Chondrocyte (in vitro differentiated cells): ENCODE measurements at places on chromosomes 6 and 20. TPM values are rescaled to one million over a fixed set of nuclear protein-coding genes. Genes with fewer than 3 reads are reported as not detected.

The MLN gene
- not detected in 3 replicates for total RNA-seq

The XRN2 gene
- total RNA-seq, result 44.0 to 53.7 TPM (median 46.1 TPM) in 3 replicates

The NQO2 gene
- 34.4 to 40.7 TPM (median 35.1 TPM) in 3 replicates for total RNA-seq

The PACRG gene
- 0.59 to 2.5 TPM (median 1.1 TPM) in 3 replicates for total RNA-seq

The EYA2 gene
- 0.23 to 0.32 TPM in 2 of 3 replicates, not detected in the other for total RNA-seq

The AGER gene
- total RNA-seq, result 2.6 to 4.9 TPM (median 3.6 TPM) in 3 replicates

GRCh38 chr20:17708675-17709360, 9.1 kb downstream of the BANF2 start:
- H3K27me3 ChIP-seq, result no peaks in the 10 kb centered on the region
- peak; percentile 43 for DNase-seq
- H3K4me1 ChIP-seq, result peaks cover 18% of the 10 kb centered on the region
- no peak overlapping the region for H3K27ac ChIP-seq
- H3K4me3 ChIP-seq, result no peak overlapping the region
- no peaks in the 10 kb centered on the region for H3K36me3 ChIP-seq

- no peak for DNase-seq
- H3K36me3 ChIP-seq, result no peaks in the 10 kb centered on the region
- no peak overlapping the region for H3K27ac ChIP-seq
- no peak overlapping the region for H3K4me3 ChIP-seq
- no peaks in the 10 kb centered on the region for H3K4me1 ChIP-seq
These were observed 541.0 kb upstream of the SPTLC3 start for GRCh38 chr20:12467758-12468157.

DNA sequence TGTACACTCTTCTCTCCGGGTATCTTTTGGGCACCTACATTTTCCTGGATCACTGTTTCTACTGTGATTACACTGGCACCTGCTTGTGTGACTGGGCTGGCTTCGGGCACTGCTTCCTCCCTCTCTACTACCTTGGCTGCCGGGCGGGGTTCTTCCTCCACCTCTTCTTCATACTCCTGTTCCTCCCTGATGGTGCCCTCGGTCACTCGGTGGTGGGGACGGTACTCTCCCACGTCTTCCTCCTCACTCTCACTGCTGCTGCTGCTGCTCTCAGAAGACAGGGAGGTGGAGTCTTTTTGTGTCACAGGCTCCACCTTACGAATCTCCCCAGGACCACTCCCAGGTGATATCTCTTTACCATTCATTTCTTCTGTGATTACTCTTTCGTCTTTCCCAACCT, 42.5 kb downstream of the SMLR1 start:
- H3K36me3 ChIP-seq, result peaks cover 13% of the 10 kb centered on the region
- no peak for DNase-seq
- no peak overlapping the region for H3K27ac ChIP-seq
- peaks cover 6% of the 10 kb centered on the region for H3K4me1 ChIP-seq

DNA sequence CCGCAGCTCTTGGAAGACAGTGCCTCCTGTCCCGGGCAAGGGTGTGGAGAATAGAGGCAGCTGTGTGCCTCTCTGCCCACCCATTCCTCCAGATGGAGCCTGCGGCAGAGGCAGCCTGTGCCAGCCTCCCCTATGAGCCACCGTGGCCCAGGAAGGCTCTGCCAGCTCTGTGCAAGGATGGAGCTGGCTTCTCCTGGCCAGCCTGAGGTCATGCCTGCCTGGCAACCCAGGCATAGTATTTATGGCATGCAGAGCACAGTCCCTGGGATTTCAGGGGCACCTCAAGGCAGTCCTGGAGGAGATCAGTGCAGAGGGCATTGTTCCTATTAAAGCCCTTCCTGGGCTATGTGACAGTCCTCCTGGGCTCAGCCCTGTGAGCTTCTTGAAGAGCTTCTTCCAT, 1.5 kb downstream of the EPB41L1 start:
- DNase-seq, result no peak
- no peaks in the 10 kb centered on the region for H3K36me3 ChIP-seq
- no peak overlapping the region for H3K4me3 ChIP-seq
- peaks cover 41% of the 10 kb centered on the region for H3K4me1 ChIP-seq

DNA sequence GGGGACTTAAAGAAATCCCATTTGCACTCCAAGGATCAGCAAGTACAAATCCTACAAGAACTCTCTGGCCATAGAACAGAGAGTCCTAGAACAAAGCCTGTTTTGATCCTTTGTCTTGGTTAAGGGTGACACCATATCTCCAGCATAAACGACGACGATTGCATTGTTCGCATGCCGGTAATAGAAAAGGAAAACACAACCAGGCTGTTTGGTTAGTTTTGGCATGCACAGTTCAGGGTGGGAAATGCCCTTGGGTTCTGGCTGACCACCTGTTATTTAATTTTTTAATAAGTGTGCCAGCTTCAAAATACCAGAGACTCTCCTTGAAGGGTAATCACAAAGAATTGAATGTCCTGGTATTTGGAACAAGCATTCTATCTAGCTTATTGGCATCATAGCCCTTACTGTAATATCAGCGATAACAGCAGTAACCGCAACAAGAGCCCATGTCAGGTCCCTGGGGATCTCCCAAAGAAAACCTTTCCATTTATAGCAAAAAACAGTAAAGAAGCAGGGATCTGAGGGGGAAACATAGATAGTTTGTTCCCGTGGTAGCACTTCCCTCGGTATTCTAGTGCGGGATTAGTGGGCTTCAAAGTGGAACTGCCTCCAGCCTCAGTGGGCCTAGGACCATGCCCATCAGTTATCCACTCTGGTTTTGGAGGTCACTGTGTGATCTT, 77.1 kb downstream of the TMEM170B start:
- H3K27me3 ChIP-seq, result no peaks in the 10 kb centered on the region
- DNase-seq, result no peak
- H3K4me3 ChIP-seq, result no peak overlapping the region

GRCh38 chr6:85565736-85566135, 27.9 kb downstream of the SNX14 start:
- no peak overlapping the region for H3K4me3 ChIP-seq
- no peak for DNase-seq
- H3K4me1 ChIP-seq, result peaks cover 7% of the 10 kb centered on the region
- no peak overlapping the region for H3K27ac ChIP-seq
- H3K27me3 ChIP-seq, result no peaks in the 10 kb centered on the region

DNA sequence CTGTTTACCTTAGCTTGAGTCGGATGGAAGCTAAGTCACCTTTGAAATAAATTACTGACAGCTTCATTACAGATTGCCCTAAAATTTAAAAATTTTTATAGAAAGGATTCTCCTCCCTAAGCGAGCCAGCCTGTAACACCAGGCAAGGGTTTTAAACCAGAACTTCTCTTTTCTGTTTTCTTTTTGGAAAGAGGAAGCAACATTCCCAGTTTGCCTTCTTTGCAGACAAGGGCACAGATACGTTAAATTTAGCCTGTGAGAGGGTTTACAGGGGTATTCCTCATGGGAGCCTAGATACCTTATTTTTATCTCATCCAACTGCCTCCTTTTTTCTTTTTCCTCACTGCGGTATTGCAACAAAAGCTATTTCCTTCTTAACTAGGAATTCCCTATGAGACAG, 45.0 kb downstream of the GNAS start:
- H3K27ac ChIP-seq, result peak overlapping the region; percentile 86
- H3K4me1 ChIP-seq, result peaks cover 88% of the 10 kb centered on the region
- DNase-seq, result no peak
- H3K27me3 ChIP-seq, result no peaks in the 10 kb centered on the region
- H3K36me3 ChIP-seq, result peaks cover 6% of the 10 kb centered on the region

DNA sequence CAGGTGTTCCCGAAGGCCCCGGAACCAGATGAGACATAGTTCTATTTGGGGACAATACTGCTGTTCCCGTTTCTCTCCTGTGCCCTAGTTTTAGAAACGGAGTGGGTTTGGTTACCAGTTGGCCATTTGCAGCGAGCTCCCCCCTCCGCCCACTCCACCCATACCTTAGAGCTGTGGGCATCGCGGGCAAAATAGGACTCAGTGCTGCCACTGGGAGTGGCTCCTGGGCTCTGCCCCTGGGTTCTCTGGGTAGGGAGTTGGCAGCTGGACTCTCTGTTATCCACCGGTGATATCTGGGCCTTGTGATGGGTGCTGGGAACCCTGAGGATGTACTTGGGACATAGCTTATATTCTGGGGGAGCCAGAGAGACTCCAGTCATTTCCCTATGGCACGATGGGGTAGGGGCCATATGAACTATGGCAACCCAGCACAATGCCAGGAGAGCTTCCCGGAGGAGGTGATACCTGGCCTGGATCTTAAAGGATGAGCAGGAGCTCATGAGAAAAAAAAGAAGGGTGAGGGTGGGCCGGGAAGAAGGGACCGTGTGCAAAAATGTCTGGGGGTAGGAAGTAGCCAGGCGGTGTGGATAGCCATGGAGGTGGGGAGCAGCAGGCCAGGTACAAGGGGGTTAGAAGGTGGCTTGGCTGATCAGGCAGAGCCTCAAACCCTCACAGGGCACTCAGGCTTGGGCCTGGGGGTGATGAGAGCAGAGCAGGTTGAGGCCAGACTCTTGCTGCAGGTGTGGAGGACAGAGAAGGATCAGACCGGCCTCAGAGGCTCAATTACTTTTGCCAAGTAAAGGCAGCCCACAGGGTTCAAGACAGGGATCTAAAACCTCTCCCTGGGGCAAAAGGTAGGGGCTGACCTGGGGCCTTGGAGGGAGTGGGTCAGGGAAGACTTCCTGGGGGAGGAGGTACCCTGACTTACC, 9.6 kb downstream of the SRC start:
- H3K4me3 ChIP-seq, result no peak overlapping the region
- peaks cover 24% of the 10 kb centered on the region for H3K4me1 ChIP-seq
- peak; percentile 52 for DNase-seq
- no peaks in the 10 kb centered on the region for H3K27me3 ChIP-seq
- no peak overlapping the region for H3K27ac ChIP-seq

DNA sequence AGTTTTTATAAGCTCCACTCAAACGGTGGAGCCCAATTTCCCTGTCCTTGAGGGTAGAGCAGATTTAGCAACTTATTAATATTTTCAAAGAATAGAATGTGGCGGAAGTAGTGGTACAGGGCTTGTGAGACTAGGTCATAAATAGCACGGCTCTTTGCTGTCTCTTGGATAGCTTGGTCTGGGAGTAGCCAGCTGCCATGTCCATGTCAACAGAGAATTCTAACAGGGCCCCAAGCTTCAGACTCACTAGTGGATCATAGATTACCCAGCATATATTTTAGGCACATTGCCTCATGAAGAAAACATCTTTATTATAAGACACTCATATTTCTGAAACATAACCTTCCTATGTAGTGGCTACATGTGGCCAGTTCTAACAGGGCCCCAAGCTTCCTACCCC, 755.7 kb downstream of the HDGFL1 start:
- H3K4me3 ChIP-seq, result no peak overlapping the region
- no peak for DNase-seq
- no peaks in the 10 kb centered on the region for H3K36me3 ChIP-seq
- H3K27me3 ChIP-seq, result no peaks in the 10 kb centered on the region
- no peaks in the 10 kb centered on the region for H3K4me1 ChIP-seq

DNA sequence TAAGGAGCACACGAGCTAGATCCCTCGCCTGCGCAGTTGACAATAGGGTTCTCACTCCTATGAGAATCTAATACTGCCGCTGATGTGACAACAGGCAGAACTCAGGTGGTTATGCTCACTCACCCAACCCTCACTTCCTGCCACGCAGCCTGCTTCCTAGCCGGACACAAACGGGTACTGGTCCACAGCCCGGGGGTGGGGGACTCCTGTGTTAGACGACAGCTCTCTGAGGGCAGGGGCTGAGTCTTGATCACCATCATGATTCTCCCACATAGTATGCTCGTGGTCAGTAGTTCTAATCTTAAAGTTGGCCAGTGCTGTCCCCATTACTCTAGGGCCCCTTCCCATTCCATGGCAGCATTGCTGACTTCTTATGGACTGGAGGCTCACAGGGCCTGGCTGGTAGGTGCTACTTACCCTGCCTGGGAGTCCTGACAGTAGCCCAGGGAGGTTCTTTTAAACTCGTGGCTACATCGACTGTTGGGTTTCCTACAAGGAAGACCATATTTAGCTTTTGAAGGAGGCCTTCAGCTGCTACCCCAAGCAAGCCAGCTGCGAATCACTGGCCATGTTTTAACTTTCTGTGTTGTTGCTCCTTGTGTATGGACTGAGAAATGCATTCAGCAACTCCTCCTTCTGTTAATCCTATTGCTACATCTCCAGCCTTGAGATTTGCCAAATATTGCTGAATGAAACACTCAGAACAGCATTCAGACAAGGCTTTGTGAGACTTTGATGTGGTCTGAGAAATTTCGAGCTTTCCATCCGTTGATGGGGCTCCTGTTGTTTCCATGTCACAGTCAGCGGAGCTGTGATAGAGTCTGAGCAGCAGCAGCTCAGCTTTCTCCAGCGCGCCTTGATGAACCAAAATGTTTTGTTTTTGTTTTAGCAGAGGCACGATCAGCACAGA, 300.3 kb downstream of the NRN1 start:
- H3K27me3 ChIP-seq, result no peaks in the 10 kb centered on the region
- no peaks in the 10 kb centered on the region for H3K4me1 ChIP-seq
- no peak for DNase-seq
- peaks cover 2% of the 10 kb centered on the region for H3K36me3 ChIP-seq

DNA sequence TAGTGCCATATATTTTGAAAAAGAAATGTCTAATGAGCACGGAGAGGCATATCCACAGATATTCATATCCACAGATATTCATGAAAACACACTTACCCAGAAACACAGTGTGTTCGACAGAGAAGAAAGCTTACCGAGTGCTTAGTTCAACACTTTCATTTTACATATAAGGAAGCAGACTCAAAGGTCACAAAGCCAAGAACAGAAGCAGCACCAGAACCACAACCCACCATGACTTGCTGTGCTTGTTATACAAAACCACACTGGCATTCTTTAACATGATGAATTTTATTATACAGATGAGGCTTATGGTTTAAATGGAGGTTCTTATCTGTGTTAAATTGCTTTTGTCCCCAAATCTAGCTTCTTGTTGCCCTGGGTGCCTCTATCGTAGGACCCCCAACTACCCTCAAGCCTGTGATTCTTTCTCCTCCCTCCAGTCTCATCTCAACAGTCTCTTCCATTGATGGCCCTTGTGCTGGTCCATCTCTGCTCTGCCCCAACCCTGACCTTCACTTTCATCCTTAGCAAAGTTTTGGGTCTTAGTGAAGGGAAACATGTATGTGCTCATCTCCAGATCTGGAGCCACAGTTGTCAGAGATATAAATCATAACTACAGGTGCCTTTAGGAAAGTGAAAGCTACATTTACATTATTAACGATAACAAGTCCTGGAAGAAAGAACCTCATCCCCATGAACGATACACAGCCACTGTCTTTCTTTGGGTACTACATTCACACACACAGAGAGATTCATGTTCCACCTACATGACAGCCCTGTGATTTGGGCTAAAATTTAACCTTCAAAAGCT, 40.0 kb downstream of the SF3B5 start:
- no peak overlapping the region for H3K27ac ChIP-seq
- no peak overlapping the region for H3K4me3 ChIP-seq
- peaks cover 31% of the 10 kb centered on the region for H3K27me3 ChIP-seq
- H3K4me1 ChIP-seq, result no peaks in the 10 kb centered on the region

DNA sequence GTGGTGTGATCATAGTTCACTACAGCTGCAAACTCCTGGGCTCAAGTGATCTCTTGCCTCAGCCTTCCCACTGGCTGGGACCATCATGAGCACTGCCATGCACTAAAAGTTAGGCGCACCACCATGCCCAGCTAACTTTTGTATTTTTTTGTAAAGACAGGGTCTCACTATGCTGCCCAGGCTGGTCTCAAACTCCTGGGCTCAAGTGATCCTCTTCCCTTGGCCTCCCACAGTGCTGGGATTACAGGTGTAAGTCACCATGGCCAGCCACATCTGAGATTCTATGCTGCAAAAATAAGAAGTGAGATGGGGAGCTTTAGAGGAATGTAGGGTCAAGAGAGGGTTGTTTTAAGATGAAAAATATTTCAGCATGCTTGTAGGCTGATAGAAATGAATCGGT, 1.5 kb upstream of the FAM83D start:
- no peak overlapping the region for H3K27ac ChIP-seq
- no peaks in the 10 kb centered on the region for H3K36me3 ChIP-seq
- peaks cover 18% of the 10 kb centered on the region for H3K27me3 ChIP-seq
- peaks cover 16% of the 10 kb centered on the region for H3K4me1 ChIP-seq

- H3K27me3 ChIP-seq, result no peaks in the 10 kb centered on the region
- H3K27ac ChIP-seq, result peak overlapping the region; percentile 91
- DNase-seq, result no peak
- H3K4me1 ChIP-seq, result peaks cover 54% of the 10 kb centered on the region
These were observed 212.1 kb upstream of the MARCKS start for GRCh38 chr6:113644861-113645575.
